Activated CD4-positive, CD25-positive, alpha-beta regulatory T cell treated with anti-CD3 and anti-CD28 coated beads, Interleukin-2, amount 50 U/mL, for 72 hours (primary cell): ENCODE measurements at places on chromosomes 13 and 19.
A peak's percentile ranks its signal among the peaks of the same experiment; 100 is the strongest.

GRCh38 chr19:1810439-1811160 is 1.5 kb downstream of the ATP8B3 start:
- no peak for DNase-seq

GRCh38 chr19:30862876-30863275 is 486.4 kb downstream of the TSHZ3 start:
- no peak for DNase-seq

DNA sequence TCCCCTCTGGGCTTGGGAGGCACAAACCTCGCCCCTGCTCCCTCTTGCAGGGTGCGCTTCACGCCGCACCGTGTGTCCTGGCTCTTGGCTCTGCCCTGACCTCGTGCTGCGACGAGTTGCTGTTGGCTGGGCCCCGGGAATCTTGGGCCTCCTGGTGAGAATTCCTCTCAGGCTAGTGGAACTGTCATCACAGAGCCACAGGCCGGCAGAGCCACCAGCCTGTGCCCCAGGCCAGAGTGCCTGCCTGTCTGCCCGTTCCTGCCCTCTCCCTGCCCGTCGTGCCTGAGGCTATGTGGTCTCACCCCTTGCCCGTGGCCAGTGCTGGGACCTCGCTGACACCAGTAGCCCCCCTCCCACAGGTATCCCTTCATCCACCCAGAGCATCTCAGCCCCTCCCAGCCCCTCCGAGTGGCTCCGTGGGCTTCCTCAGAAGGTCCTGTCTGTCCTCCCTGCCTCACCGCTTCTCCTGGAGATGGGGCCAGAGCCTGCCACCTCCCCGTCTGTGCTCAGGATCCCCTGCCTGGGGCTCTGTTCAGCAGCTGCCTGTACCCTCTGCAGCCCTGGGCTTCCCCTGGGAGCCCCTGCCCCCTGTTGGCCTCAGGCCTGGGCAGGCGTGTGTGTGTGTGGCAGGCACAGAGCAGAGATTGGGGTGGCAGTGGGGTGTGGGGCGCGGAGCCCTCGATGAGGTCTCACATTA is 13.3 kb downstream of the NDUFB7 start:
- no peak for DNase-seq

DNA sequence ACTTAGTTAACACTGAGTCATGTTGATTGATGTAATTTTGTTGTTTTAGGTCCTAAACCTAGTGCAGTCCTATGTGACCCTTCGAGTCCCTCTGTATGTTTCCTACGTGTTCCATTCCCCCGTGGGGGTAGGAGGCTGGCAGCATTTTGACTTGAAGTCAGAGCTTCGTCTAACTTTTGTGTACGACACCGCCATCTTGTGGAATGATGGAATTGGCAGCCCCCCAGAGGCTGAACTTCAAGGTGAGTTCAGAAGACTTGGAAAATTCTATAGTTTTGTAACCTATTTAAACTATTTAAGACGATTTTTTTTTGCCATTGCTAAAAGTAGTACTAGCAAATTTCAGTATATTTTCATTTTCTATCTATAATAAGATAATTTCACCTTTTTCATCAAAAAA is 117.9 kb downstream of the STOML3 start:
- DNase-seq, result no peak

GRCh38 chr13:46295491-46296114 is 83.9 kb downstream of the LRRC63 start:
- no peak for DNase-seq

GRCh38 chr13:112270951-112271350 is 105.2 kb upstream of the SPACA7 start:
- no peak for DNase-seq

DNA sequence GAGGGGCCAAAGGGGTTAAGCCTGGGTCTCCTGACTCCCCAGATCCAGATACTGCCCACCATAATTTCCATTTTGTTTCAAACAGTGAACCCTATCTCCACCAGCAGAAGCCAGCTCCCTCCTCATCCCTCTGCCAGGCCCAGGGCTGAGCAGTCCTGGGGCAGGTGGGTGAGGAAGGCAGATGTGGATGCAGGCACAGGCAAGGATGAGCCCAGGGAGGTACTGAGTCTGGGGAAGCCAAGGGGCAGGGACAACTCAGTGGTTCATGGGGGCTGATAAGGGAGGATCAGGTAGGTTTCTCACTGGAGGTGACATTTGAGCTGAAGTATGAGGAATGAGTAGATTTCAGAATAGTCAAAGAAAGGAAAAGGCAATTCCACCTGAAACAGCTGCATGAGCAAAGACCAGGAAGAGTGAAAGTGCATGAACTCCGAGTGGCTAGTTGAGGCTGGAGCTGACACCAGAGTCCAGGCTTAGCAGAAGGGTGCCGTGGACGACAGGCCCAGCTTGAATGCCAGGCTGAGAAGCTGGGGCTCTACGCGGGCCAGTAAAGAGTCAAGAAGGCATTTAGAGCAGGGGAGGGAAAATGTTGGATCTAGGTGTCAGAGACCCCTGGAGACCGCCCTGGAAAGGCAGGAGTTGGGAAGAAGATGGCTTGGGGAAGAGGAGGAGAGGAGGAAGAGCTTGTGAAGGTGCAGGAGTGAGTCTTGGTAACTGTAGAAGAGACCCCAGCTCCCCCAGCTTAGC is 10.3 kb downstream of the CIC start:
- no peak for DNase-seq

DNA sequence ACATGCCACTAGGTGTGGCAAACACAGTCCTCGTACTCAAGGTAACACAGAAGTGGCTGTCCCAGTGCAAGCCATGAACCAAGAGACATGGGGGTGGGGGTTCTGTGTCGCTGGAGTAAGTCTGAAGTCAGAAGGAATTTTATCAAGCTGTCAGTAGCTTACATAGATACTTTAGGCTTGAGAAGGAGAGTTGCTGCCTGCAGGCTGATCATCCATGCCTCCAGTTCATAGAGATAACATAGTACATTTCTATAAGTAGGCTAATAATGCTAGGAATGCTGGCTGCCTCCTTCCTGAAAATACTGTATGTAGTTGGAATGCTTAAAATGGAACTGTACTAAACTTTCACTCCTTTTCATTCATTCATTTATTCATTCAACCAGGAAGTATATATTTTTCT is 70.1 kb downstream of the CAB39L start:
- no peak for DNase-seq

- DNase-seq, result no peak
Measured at GRCh38 chr19:38502410-38503076, 69.1 kb downstream of the RYR1 start.

DNA sequence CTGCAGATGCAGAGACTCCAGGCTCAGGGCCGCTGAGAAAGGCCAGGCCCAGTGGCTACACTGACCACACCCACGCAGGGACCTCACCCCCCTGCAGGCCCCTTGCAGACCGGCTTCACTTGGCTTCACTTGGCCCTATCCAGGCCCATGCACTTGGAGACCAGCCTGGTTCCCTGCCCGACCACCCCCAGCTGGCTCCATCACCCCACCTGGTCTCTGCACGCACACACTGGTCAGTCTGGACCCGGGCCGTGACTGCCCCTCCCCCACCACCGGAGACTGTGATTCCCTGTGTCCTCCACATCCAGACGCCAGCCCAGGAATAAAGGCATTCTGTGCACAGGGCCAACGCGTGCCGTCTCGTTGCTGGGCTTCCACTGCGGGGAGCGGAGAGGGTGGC is 4.9 kb upstream of the EBI3 start:
- DNase-seq, result no peak

- no peak for DNase-seq
Measured at GRCh38 chr13:33108620-33109019, 92.4 kb downstream of the KL start.

DNA sequence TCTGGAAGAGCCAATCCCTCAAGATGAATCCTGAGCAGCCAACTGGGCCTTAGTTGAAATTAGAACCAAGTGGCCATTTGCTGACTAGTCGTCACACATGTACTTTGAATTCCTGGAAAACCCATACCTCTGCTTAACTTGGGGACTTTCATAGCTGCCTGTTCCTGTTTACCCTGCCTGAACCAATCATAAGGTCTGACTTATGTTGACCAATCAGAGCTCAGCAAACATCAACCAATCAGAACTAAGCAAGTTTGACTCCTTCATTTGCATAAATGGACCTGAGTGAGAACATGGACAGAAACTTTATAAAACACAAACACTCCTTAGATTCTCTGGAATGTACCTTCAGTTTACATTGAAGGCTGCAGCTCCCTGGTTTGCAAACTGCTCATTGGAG is 50.8 kb downstream of the LATS2 start:
- DNase-seq, result no peak

DNA sequence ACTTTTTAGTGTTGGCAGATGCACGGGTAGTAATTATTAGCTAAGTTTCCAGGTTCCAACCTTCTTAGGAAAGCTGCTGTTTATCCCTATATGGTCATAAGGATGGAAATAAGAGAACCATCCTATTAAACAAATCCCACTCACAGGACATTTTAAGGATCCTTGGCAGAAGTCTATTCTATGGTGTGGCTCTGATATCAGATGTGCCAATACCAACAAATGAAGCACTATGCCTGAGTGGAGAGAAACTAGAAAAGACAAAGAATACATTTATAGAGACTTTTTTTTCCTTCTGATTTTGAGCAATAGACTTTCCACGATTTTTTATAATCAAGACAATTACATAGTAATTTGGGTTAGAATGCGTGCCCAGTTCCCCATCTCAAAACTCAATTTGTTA is 12.6 kb downstream of the PCDH17 start:
- no peak for DNase-seq

DNA sequence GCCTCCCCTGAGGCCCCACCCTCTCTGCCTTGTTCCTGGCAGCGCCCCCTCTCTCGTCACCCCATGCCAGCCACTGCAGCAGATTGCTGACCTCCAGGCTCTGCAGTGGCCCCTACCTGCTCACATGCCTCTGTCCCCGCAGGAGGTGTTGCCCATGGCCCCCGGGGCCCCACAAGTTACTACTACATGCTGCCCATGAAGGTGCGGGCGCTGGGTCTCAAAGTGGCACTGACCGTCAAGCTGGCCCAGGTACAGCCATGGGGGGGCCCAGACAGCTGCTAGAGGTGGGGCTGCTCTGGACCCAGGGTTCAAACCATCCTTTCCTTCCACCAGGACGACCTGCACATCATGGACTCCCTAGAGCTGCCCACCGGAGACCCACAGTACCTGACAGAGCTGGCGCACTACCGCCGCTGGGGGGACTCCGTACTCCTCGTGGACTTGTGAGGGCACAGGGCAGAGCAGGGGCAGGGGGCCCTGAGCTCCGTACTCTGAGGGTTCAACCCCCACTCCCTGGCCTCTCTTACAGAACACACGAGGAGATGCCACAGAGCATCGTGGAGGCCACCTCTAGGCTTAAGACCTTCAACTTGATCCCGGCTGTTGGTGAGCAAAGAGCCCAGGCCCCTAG is 6.2 kb downstream of the MRPL4 start:
- DNase-seq, result no peak

DNA sequence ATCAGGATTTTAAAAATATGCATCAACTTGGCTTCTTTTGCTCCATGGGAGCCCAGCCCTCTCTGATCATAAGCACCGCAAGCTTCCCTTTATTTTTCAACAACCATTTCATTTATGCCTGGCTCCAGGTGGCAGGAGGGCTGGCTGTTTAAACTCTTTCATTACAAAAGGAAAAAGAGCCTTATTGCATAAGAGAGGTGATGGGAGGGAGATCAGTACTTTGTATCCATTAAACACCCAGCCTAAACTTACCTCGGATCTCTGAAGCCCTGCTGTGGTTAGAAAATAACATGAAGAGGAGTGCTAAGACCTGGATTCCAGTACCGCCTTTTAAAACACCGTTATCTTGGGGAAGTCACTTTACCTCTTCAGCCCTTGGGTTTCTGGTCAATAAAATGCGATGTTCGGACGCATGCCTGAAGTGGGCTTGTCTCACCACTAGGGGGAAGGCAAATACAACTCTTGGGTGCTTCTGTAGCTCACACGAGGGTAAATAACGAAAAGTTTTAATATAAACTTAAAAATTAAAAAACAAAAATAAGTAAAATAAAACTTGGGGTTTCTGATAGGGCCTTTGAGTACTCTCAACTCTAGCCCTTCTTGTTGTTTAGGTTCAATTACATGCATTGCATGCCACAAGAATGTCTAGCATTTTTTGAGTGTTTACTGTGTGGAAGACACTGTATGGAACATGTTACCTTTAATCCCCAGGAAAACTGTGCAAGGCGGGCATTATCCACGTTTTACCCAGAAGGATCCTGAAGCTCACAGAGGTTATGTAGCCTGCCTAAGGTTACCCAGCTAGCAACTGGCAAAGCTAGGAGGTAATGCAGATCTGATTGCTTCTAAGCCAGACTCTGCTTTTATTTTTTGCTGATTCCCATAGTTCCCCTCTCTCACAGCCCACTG is 240.3 kb downstream of the LMO7 start:
- DNase-seq, result peak; percentile 33

DNA sequence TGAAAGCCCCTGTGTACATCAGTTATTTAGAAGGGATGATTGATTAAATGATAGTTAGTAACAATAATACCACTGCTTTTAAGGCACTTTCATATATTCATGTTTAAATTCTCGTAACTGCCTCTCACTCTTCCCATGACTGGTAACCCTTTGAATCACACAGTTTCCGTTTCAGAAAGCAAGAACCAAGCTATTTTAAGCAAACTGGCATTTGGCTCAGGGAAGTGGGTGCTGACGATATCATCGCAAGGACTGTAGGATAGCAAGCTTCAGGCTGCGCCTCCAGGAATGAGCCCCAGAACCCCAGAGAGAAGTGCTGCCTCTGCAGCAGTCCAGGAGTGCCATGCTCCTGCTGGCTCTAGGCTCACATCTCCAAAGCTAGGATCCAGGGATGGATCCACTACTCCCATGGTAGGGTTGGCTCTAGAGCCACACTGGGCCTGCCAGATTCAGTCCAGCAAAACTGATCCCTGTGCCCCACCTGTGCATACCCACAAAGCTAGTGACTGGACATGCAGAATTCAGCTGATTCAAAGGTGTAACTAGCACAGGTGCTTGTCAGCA is 313.5 kb downstream of the SLC7A1 start:
- DNase-seq, result no peak

DNA sequence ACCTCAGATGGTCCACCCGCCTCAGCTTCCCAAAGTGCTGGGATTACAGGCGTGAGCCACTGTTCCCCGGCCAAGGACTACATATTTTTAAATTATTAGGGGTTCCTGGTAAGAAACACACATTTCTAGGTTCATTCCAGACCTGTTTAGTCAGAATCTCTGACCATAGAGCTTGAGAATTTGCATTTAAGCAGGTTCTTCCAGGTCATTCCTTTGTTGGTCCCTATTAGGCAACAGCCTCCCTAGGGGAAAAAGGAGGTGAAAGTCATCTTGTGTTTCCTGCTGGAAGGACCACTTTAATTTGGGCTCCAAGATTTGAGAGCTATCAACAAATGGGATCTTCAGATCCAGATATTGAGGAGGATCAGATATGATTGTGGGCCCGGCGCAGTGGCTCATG is 16.3 kb downstream of the S1PR2 start:
- no peak for DNase-seq

GRCh38 chr13:44385847-44386246 is 12.2 kb downstream of the SERP2 start:
- no peak for DNase-seq

GRCh38 chr13:32041429-32041828 is 9.9 kb downstream of the FRY start:
- DNase-seq, result no peak

- no peak for DNase-seq
Measured at GRCh38 chr13:72686766-72687165, 40.7 kb downstream of the MZT1 start.

- no peak for DNase-seq
Measured at GRCh38 chr19:4379383-4380253, 20.7 kb downstream of the SH3GL1 start.
